ENCODE measurements at places on chromosomes 7 and 10. TPM values are rescaled to one million over a fixed set of nuclear protein-coding genes. Genes with fewer than 3 reads are reported as not detected.

GRCh38 chr10:60978287-60979115, 34.5 kb upstream of the RHOBTB1 start:
- no peak for DNase-seq

BCCIP gene
- polyA plus RNA-seq: 33.0 TPM

DNA sequence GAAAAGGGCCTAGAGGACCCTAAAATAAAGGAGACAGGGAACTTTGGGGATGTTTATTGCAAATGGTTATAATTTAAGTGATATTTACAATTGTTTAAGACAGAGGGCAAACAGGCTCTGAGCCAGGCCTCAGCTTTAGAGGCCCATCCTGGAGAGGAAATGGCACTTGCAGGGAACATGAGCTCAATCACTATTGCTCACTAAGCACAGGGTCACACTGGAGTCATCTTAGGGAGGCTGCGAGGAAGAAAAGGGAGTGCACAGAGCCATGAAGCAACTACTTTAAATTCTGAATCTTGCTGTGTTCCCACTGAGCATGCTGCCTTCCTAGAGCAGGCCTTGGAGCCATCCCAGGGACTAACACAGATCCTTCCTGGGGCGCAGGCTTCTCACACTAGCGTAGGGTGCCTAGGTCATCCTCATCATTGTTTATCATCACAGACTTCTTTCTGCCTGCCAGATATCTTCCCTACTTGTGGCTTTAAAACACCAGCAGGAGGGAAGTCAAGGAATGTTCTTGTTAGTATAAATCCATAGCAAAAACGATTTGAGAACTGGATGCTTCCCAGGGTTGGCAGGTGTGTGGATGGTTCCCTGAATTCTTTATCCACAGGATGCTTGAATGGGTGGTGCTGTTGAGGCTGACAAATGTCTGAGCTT, 12.7 kb upstream of the DNAJB12 start:
- no peak for DNase-seq

DNA sequence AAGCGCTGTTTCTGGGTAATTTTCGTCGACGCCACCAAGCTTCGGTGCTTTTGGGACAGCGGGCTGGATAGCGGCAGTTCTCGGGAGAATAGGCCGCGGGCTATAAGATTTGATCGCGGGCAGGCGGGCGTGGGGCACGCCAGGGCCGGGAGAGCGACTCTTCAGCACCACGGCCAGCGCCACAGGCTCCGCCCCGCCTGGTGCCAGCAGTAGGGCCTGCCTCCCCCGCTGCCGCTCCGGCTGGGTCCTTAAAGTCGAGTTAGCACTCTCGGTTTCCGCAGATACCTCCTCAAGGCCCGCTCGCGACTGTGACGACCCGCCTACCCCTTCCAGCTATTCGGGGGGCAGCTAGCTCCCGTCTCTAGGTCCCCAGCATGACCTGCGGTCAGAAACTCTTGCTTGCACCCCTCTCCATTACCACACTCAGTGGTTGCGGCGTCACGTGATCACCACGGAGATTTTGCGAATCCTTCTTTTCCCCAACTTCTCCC, 9.4 kb downstream of the NXPH1 start:
- DNase-seq: no peak

GRCh38 chr10:45660876-45661411, 11.6 kb downstream of the ZFAND4 start:
- no peak for DNase-seq

SFTPA1 gene
- not detected for polyA plus RNA-seq

- DNase-seq: peak; percentile 8
Measured at GRCh38 chr10:27558612-27559020, 54.5 kb downstream of the RAB18 start.

DNA sequence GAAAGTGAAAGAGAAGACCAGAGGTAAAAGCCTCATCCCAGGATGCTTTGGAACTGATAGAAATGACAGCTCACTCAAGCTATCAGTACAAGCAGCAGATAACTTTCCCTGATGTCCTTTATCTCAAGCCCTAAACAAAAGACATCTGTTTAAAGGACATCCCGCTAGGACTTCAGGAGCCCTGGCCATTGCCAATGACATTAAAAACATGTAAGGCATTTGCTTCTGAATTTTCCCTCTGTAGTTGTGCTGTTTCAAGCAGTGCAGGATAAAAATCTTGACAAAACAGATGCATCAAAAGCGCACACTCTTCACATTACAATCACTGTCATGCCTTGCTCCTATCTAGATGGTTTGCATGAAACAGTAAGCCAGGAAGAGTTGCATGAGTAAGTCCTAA, 159.8 kb downstream of the AOAH start:
- no peak for DNase-seq

CFAP70 gene
- polyA plus RNA-seq: 0.37 TPM

- DNase-seq: no peak
Measured at GRCh38 chr7:68235937-68236336, 1239.3 kb downstream of the TYW1 start.

- DNase-seq: no peak
Measured at GRCh38 chr10:95569368-95569767, 8.2 kb upstream of the SORBS1 start.

DNA sequence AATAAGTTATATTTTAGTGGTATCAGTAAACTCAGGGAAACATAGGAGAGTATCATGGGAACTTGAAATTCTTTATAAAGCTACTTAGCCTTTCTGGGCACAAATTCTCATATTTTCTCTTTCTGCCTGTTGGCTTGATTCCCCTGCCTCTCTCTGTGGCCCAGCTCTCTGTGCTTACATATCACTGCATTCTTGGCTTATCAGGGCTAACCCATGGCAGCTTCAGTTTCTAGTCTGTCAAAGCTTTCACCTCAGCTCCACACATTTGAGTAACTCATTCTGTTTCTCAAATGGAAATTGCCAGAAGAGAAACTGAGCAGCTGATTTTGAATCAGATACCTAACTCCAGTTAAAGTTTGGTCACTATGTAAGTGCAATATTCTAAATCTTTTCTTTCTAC, 713.1 kb downstream of the DNAJB9 start:
- no peak for DNase-seq

- DNase-seq: no peak
Measured at GRCh38 chr7:139775829-139776266, 1.9 kb downstream of the HIPK2 start.

TECPR1 gene
- 2.7 TPM for polyA plus RNA-seq

DNA sequence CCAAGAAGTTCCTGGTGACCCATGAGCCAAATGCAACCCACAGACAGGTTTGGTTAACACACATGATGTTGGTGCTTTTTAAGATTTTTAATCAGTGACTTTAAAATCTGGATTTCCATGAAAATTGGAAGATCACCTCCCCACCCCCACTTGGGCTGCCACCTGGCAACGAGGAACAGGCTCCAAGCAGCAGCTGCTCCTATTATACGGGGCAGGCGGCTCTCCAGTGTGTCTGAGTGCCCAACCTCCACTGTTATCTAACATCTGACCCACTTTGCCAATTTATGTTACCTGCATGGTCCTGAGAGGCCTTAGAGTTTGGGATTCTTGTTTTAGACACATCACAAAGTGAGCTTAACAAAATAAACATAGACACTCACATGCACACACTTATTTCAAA, 56.4 kb downstream of the SGMS1 start:
- no peak for DNase-seq

Data from BJ (cell line).